ENCODE measurements at places on chromosomes 5 and 9.

DNA sequence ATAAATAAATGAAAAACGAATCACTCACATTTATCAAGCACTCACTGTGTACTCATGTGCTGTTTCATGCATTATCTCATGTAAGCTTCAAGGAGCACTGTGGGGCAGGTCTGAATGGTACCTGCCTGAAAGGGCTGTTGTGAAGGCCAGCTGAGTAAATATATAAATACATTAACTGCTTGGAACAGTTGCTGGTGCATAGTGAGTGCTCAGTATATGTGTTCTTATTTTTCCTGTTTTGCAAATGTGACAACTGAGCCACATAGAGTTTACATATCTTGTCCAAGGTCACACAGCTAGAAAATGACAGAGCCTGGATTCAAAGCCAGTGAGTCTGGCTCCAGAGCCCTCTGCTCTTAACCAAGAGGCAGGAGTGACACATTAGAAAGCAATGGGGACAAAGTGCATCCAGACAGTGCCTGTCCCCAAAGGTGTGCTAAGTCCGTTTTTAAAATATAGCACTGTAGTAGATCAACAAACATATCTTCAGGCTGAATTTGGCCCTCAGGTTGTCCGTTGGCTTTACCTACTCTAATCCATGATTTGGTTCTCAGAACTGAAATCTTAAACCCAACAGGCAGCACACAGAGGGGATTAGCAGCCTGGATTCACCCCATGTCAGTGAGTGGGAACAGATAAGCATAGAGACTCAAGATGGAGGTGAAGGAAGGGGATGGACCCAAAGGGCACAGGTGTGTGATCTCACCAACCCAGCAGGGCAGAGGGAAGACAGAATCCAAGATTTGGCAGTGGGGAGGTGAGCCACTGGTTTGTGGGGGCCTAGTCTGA is 70.8 kb downstream of the WWC1 start:
- DNase-seq = no peak

GRCh38 chr5:26761045-26761444 is 277.3 kb downstream of the CDH9 start:
- no peak for DNase-seq

DNA sequence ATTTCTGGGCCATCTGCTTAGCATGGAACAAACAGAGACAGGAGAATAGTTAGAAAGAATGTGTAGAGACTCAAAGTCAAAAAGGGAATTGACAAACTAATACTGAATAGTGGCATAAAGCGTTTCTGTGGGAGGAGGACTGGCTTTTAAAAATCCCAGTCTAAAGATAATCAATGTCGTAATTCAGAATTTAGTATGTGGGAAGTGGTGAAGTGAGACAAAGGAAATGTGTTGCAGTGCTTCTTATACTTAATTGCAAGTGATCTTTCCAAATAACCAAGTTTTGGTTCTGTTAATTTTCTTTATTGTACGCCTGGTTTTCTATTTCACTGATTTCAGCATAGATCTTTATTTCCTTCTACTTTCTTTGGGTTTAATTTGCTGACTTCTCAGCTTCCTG is 133.2 kb downstream of the ENTREP1 start:
- DNase-seq = no peak

DNA sequence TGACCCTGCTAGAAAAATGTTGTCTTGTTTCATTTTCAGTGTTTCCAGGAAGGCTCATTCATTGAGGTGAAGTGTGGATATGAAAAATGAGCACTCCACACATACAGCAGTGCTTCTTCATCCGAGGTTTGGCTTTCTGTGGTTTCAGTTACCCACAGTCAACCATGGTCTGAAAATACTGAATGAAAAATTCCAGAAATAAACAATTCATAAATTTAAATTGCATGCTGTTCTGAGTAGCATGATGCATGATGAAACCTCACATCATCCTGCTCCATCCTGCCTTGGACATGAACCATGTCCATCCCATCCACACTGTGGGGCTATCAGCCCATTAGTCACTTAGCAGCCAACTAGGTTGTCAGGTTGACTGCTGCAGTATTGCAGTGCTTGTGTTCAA is 10.4 kb upstream of the SLC45A2 start:
- DNase-seq = no peak

- DNase-seq = no peak
Observed at GRCh38 chr5:24397601-24398000, 247.2 kb downstream of the CDH10 start.

DNA sequence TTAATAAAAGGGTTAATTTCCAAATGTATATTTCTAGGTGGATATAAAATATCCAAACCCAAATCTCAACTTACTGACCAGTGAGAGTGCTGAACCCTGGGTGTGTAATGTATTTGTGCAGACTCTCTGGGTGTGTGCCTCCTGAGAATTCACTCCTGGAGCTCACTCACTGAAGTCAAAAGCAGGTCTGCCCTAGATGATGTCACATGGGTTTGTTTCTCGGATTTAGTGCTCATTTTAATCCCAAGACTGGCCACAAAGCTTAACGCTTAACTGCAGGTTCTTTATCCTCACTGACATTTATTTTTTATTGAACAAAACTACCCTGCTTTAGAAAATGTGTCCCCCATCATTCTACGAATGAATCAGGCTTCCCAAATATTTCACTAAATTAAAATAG is 179.4 kb downstream of the PPP2R2B start:
- DNase-seq = no peak

GRCh38 chr9:130451509-130452388 is 7.0 kb downstream of the ASS1 start:
- DNase-seq = no peak

DNA sequence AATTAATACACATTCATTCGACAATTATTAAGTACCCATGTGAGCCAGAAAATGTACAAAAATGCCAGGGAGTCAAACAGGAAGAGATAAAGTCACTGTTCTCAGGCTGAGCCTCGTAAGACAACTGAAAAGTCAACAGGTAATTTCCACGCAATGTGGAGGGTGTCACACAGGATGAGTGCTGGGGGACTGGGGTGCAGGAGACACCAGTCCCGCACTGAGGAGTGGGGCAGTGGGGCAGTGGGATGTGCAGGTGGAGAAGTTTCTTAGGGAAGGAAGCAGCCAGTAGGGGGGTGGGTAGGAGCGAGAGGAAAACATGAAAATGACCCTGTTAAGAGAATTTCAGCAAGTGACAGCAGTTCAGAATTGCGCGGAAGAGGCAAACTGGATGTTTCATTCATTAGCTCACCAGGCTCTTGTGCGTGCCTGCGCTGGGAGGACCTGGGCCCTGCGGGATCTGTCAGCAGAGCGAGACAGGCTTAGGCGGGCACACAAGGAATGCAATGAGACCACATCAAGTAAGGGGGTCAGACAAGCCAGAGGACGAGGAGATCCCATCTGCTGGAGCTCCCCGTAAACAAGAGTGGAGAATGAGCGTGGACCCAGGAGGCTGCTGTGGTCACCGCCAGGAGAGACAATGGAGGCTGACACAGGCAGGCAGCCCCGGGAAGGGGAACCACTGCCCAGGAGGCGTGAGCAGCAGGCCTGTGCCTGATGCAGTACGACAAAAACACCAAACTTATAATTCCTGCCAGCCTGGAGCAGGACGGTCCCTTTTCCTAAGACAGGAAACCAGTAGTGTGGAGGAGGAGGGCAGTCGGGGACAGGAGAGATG is 21.0 kb downstream of the CAMSAP1 start:
- DNase-seq = no peak

DNA sequence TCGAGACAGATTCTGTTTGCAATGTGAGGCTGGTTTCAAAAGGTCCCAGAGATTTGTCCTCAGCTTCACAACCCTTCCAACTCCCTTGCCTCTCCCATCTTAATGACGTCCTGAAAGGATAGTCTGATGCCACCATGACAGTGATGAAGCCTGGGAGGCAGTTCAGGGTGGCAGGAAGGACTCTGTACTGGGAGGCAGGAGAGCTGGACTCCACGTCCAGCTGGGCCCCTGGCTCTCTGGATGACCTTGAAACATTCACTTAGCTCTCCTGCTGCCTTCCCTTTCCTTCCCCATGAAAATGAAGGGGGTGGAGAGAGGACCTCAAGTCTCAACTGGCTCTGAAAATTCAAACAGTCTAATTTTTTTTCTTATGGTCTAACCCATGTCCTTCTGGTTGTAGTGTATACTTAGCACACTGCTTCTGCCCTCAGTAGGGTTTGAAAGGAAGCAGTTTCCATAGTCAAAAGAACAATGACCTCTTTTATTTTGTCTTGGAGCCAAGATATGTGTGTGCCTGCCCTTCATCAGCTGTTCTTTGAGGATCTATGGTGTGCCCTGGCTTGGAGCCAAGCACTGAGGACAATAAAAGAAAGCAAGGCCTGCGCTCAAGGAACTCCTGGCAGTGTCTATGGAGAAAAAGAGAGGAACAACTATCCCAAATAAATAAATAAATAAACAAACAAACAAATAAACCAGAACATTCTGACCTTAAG is 188.3 kb downstream of the GRIA1 start:
- no peak for DNase-seq

GRCh38 chr9:135016876-135017275 is 70.6 kb upstream of the OLFM1 start:
- DNase-seq = no peak

Measured in esophagus squamous epithelium (tissue), 5 donors.